ENCODE measurements at places on chromosomes 11 and 22.

DNA sequence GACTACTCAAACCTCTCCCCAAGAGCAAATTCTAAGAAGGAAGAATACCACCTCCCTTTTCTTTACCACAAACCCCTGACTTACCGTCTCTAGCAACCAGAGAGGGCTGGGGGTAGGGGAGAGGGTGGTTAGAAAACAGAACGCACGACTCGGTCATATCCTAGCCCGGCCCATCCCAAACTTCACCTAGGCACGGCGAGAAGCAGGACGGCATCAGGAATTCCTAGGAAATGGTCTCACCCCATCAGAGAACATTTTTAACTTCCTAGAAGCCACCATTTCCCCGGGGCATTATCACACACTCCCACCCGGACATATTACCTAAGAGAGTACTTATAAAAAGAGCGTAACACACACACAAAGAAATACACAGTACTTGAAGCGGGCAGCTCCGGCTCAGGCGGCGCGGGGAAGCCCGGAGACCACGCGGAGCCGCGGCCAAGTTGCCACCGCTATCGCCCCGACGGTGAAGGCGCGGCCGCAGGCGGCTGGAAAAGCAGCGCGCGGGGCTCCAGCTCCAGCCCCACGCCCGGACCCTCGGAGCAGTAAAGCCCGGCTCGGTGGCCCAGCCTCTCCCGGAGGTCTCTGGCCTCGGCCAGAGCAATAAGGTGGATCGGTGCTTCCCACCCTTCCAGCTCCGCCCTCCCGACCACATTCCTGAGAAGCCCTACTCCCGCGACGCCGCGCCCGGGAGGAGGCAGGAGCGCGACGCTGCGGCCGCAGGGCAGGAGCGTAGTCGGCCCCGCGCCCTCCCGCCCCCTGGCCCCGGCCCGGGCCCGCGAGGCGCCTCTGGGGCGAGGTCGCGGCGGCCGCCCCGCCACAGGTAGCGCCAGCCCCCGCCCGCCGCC is 878 bp downstream of the RRAS2 start:
- no peak for DNase-seq

DNA sequence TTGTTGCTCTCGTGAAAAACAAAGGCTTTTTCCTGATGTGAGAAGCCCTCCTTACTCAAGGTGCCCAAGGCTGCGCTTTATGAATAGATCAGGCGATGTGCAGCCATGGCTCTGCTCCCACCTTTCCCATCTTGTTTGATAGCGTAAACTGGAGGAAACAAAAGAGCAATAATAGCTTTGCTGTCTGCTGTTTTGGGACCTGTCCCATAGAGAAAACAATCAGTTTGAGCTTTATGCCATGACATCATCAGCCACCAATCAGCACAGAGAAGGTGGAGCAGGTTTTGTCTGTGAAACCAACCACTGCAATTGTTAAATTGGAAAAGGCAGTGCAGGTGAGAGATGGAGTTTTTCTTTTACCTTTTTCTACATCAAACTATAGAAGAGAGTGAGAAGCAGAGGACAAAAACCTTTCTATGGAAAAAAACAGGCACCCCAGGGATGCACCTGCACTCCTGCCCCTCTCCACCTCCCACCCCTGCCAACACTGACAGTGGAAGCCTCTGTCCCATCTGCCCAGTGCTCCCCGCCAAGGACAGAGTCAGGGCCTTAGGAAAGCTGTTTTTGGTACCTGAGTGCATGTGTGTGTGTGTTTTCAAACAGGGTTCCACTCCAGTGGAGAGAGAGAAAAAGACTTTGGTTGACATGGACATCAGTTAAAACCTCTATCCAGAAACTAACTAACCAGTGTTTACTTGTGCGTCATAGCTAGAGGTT is 80.7 kb downstream of the MICAL3 start:
- DNase-seq: no peak

DNA sequence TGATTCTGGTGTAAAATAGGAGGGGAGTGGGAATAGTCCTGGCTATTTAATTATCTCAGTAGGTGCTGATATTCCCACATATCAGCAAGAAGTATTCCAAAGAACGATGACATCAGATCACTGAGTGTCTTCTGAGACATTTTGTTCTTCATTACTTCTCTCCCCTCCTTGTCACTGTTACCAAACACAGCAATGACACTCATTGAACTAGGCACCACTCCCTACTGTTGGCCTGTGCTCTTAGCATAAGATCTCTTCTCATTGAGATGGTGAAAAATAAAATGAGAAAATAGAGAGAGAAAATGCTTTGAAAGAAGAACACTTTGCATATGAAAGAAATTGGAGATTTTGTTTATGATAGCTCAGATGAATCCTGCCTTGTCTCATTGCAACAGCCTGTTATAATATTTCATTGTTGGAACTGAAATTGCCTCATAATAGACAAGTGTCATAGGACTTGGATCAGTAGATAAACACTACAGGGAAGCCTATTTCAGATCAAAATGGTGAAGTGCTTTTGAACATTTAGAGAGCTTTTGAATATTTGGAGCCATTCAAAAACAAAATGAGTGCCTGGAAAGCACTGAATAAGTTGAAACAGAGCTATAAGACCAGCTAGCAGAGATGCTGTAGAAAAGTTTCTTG is 11.3 kb upstream of the ETS1 start:
- DNase-seq: no peak

DNA sequence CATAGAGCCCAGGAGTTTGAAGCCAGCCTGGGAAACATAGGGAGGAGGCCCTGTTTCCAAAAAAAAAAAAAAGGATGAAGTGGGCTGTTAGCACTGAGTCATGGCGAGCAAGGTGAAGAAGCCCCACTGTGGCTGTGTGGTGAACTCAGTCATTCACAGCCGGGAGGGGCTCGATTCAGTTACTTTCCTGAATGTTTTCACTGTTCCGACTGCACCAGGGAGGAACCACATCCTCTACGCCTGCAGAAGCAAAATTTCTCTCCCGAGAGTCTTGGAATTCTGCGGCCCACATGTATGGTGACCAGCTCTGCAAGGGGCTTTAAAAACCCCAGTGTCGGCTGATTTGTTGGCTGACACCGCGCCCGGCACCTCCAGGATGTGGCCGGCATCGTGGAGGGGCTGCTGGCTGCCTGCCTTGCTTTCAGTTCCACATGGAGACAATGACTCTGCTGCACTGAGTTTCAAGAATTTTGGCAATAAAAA is 27.8 kb upstream of the GRAMD4 start:
- DNase-seq: no peak

DNA sequence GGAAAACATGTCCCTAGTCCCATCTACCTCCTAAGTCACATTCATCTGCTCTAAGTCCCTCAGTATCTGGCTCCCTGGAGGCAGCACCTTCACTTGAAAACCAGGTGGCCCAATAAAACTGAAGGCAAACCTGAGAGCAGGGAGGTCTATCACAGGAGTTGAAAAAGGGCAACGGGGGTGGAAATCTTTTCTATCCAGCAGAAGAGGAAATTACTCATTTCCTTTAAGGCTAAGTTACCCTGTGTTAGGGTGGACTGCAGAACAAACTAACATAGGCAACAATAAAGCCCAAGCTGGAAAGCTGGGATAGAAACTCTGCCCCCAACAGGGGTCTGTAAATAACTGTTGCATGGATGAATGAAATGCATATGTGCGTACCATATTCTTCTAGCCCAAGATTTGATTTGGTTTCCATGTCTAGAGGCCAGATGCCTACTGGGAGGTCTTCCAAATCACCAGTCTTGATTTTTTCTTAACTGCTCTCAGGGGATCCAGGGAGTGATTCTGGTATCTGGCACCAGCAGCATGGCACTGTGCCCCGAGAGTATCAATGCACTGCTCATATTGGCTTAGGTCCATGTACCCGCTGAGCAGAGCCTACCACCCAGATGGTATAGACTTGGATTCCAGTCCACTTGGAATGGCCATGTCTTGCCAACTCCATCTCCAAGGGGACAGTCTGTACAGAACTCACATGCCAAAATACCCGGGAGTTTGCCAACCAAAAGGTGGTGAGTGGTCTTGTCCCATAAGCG is 350.0 kb upstream of the NCAM1 start:
- peak; percentile 89 for DNase-seq

GRCh38 chr11:43649921-43650320 is 30.6 kb upstream of the HSD17B12 start:
- no peak for DNase-seq

DNA sequence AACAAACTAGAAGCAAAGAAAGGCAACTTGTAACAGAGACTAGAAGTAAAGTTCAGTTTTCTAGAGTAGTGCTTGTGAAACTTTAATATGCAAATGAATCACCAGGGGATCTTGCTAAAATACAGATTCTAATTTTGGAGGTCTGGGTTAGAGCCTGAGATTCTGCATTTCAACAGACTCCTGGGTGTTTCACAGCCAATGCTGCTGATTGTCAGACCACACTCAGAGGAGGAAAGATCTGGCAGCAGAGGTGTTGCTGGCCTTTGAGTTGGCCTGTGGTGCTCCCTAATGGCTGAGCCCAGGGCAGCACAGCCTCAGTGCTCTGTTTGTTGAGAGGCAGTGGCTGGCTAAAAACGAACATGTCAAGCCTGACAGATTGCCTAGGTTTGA is 5.4 kb downstream of the CRY2 start:
- no peak for DNase-seq

GRCh38 chr11:132142121-132142520 is 771.7 kb downstream of the NTM start:
- DNase-seq: no peak

DNA sequence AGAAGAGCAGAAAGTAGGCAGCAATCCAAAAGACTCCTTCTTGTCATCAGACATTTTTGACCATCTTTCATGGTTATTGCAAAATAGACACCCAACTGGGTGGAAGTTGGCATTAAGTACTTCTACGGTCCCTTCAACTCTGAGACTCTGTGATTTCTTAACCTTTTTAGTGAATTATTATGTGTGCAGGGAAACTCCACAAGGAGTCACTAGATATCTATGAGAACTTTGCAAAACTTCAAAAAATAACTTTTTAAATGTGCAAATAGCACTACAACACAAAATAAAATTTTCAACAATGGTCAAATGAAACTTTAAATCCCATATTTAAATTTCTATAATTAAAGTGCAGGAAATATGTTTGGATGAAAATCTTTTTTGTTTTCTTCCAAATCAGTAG is 88.7 kb downstream of the SLC17A6 start:
- no peak for DNase-seq

DNA sequence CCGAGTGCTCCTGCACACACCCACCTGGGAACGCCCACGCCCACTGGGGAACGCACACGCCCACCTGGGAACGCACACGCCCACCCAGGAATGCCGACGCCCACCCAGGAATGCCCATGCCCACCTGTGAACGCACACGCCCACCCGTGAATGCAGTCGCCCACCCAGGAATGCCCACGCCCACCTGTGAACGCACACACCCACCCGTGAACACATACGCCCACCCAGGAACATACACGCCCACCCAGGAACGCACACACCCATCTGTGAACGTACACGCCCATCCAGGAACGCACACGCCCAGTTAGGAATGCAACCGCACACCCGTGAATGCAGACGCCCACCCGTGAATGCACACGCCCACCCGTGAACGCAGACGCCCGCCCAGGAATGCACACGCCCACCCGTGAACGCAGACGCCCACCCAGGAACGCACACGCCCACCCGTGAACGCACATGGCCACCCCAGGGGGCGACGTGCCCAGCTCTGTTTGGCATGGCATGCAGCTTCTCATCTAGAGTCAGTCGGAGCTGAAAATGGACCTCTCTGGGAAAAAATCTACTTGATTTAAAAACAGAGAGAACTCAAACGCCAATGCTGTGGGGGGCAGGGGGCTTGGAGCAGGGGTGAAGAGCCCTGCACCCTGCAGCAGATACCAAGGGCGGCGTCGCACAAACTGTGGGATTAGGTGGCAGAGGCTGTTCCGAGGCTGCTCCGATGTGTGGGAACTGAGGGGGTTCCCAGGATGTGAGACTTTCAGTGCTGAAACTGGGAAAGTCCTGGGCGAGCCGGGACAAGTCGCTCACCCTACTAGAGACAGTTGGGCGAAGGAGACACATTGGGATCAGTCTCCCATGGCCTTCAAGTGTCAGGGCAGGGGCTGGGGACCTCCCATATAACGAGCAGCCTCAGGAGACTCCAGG is 83.3 kb downstream of the MYEOV start:
- DNase-seq: no peak

DNA sequence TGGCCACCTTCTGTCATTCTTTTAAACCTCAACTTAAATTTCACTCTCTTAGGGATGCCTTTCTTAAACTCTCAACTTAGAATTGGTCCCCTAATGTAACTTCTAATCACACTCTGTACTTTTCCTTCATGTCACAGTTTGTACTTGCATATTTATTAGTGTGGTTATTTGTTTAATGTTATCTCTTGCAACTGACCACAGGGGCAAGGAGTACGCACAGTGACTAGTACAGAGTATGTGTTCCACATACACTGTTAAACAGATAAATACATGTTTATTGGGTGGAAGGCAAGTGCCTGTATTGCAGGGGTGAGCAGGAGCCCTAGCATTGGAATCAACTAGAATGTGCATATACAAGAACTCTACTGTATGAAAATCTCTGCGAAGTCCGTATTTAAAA is 554.0 kb downstream of the INSC start:
- no peak for DNase-seq

GRCh38 chr11:113440816-113441215 is 34.4 kb downstream of the DRD2 start:
- DNase-seq: no peak

- DNase-seq: no peak
These were observed 24.1 kb downstream of the RRAS2 start for GRCh38 chr11:14334893-14335292.

- DNase-seq: no peak
These were observed 2.3 kb downstream of the PRSS23 start for GRCh38 chr11:86802601-86803051.

- no peak for DNase-seq
These were observed 21.4 kb upstream of the ACER3 start for GRCh38 chr11:76839311-76839710.

DNA sequence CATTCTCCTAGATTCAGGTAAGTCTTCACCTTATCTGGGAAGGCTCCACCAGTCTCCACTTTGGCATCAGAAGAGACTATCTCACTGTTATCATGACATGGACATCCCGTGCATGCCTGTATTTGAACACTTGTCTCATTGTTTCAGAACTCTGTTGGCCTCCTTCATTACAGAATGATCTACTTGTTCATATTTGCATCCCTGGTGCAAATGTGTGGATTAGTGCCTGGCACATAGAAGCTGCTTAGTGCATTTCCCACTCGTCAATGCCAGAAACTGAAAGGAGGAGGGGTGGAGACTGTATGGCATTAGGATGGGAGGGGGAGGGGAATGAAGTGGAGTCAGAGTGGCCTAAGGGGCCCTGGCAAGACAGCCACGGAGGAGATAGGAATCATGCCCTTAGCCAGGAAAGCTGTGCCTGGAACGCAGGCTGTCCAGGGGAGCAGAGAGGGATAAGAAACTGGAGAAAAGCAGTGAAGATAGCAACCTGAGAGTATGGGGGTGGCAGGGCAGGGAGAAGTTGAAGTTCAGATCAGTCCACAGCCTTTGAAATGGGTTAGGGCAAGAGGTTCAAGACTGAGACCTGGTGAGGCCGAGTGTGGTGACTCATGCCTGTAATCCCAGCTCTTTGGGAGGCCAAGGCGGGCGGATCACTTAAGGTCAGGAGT is 53.8 kb upstream of the CAPRIN1 start:
- no peak for DNase-seq

- no peak for DNase-seq
These were observed 68.9 kb downstream of the PRCP start for GRCh38 chr11:82831364-82831763.

Measured in DMS79 (cell line).